ENCODE measurements at places on chromosomes 4 and X.

- DNase-seq, result no peak
These were observed 157.0 kb downstream of the TMEM164 start for GRCh38 chrX:110159865-110160264.

DNA sequence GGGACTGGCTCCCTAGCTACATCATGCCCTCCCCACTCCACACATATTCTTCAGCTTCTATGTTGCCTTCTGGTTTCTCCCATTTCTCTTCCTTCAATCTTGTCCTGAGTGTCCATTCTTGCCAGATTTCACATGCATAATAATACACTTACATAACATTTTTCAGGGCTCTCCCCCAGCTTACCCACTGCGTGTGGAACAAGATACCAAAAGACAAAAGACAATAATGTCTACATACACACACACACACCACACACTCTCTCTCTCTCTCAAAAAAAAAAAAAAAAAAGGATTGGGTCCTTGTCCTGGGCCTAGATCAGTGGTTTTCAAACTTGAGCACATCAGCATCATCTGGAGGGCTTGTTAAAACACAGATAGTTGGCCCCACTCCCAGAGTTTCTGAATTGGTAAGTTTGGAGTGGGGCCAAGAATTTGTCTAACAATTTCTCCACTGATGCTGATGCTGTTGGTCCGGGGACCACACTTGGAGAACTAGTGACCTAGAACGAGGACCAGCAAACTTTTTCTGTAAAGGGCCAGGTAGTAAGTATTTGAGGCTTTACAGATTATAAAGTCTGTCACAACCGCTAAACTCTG is 6.5 kb upstream of the SMARCA1 start:
- peak; percentile 46 for DNase-seq

- DNase-seq, result no peak
These were observed 1744.4 kb upstream of the ADGRL3 start for GRCh38 chr4:59455751-59456150.

GRCh38 chr4:47640911-47641310 is 155.8 kb downstream of the ATP10D start:
- no peak for DNase-seq
